ENCODE measurements at places on chromosomes 5 and 9.

DNA sequence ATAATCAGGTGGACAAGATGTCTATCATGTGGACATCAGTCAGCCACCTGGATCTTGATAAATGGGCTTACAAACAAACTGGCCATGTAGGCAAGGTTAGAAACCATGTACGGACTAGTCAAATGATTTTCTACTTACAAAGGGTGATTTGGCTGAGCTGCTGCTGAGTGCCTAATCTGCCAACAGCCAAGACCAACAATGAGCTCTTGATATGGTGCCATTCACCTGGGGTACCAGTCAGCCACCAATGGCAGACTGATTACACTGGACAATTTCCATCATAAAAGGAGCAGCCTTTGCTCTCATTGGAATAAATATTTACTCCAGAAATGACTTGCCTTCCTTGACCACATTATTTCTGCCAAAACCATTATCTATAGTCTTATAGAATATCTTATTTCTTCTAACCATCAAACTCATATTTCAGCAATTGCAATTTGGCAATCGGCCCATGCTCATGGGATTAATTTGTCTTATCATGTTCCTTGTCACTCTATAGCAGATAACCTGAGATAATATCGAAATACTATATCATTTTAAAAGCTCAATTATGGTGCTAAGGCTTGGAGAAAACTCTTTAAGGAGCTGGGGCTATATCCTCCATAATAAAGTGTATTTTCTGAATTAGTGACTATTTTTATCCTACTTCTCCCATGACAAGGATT, 135.1 kb downstream of the SLC25A46 start:
- DNase-seq, result no peak

DNA sequence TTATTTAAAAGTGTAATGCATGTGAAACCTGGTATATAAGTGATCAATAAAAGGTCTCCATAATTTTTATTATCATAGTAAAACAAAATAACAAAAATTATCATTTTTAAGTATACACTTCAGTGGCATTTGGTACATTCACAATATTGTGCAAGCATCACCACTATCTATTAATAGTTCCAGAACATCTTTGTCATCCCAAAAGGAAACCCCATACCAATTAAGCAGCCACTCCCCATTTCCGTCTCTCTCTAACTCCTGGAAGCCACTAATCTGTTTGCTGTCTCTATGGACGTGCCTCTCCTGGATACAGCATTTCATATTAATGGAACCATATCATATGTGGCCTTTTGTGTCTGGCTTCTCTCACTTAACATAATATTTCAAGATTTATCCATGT, 7.6 kb downstream of the OLFML2A start:
- no peak for DNase-seq

DNA sequence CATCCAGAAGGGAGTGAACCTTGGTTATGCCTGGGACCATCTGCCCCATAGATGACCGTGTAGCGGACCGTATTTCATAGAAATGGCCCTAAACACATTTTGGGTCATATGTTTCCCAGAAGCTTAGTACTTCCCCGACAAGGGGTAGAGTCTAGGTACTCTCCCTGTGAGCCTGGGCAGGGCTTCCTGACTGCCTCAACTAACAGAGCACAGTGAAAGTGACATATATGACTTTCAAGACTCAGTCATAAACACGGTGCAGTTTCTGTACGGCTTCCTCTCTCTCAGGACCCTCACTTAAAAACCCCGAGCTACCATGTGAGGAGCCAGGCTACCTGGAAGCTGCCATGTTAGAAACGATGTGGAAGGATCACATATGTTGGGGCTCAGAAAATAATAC, 20.9 kb downstream of the C9orf57 start:
- DNase-seq, result no peak

- no peak for DNase-seq
Observed at GRCh38 chr5:139665626-139666025, 17.5 kb downstream of the CXXC5 start.

DNA sequence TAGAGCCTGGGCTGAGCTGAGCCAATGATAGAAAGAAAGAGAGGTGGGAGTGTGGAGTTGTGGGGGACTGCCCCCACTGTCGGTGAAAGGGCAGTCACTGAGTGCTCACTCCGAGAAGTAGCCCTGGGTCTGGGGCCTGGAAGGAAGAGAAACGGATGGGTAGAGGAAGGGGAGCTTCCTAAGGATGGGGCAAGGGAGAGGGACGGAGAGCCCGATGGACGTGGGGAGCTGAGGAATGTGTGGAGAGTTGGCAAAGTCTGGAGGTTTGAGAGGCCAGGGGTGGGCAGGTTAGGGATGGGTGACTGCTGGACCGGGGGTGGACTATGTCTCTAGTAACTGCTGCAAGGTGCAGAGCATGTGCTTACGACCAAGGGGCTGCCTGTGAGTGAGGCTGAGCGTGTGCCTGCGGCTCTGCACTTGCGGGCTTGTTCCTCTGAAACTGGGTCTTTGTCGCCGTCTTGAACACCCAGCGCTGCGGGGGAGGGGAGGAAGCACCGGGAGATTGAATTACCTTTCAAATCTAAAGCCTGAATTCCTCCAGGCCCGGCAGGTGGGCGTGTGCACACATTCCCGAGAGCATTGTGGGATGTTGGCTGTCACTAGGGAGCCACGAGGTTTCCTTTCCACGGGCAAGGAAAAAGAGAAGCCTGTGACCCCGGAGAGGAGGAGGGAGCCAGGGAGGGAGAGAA, 76.4 kb upstream of the ARAP3 start:
- no peak for DNase-seq

DNA sequence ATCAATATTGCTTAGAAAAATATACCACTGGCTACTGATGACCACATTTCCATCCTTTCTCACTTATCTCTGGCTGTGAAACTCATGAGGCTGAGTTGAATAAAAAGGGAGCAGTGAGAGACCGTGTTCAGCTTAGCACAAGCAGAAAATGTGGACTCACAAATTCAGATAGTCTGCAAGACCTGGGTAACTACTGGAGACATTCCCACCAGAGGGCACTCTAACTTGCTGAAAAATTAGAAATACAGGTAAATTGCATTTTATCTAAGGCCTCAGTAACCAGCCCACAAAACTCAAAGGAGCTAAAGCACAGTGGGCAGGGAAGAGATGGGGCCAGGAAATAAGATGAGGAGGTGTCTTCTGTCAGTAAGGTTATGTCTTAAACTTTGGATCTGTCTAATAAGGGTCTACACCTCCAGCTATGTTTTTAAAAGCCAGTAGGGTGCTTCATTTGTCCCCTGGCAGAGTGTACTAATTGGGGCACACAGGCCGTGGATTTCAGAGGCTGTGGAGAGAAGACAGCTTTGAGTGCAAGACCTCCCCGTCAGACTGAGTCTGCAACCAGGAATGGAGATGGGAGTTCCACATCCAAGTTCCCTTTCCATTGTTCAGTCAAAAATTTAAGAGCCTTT, 8.7 kb upstream of the NDUFB6 start:
- peak; percentile 39 for DNase-seq

DNA sequence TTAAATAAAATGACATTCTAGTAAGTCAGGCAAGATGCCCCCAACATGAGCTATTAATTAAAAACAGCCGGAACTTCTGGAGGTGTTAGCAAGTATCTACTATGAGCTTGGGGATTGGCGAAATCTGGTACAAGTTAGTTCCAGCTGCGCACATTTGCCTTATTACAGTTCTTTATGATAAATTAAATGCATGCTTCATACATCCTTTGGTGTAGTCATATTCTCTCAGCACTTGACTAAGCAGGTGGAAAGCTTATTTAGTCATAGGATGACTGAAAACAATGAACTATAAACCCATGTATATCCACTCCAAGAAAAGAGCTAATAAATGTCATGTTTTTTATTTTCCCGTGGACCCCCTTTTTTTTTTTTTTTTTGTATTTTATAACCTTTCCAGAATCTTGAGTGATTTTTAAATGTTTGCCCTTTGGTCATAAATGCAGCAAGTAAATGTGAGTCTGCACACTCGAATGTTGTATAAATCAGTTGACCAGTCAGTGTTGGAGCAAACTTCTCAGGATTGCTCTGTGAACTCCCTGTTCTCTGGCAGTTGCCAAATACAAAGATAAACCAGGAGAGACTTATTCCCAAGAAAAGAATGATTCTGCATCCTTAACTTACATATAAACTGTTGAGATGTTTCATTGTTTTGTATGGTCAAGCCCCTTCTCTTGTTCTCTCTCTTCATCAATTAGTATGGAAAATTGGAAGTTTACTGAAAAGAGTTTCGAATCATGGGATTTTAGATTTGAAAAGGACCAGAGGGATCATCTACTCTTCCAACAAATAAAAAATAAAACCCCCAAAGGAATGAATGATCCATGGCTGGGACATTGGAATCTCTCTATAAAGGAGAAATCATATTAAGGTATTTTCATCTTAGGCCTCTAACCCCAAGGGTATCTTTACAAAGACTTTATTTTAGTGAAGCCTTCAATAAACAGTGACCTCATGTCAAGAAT, 38.3 kb downstream of the PIK3R1 start:
- DNase-seq, result no peak

DNA sequence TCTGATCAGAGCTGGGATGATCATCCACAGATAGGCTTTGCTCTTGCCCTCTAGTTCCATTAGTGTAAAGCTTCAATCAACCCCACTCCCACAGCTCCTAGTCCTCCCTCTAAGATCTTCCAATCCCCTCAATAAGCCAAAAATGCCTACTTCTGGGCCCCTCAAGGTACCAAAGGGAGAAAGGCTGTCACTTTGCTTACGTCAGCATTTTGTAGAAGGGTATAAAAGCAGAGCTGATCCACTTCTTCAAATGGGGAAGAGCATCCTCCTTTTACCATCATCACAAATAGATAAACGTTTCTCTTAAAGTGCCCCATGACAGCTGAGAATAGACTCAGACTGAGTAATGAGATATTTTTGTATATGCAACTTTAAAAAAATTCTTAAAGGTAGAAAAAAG, 13.1 kb upstream of the ADGRV1 start:
- no peak for DNase-seq

- DNase-seq, result peak; percentile 48
Observed at GRCh38 chr9:135478829-135479468, 633 bp upstream of the PPP1R26 start.

DNA sequence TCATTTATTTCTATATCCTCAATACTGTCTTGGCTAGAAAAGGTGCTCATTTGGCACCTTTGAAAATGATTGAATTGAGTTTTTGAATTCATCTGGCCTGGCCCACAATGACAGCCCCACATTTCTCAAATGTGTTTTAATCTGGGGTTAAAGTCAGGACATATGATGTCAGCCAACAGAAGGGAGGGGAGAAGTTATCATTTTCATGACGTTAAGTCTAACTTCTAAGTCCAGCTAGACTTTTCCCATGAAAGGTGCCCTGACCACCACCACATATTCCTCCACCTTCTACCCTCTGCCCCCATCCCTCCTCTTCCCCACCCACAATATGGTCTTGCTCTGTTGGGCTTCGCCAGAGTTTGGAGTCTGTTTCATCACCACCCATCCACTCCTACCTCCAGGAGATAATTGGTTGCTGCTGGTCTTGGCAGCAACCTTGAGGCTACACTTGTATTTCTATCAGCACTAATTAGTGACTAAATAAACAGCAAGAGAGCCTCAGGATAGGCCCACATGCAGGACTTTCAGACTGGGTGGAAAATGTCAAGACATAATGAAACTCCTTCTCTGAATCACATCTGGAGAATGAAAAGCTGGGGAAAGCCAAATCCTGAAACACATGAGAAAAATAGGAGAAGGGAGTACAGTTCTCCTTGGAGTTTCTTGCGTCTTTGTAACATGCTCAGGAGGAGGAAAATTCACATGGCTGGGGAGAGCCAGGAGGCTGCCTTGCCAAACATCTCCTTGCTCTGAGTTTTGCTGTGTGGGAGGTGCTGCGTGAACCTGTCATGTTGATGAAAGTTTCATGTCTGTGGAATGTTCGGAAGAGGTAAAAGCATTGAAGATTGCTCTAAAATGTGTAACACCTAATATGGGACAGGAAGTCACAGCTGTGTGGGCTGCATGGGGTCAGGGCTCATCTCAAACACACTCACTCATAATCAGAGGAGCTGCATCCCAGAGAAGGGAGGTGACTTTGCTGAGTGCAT, 544.7 kb upstream of the KLF4 start:
- peak; percentile 43 for DNase-seq

All from left hindlimb (tissue), 1 donor.